ENCODE measurements at places on chromosomes 5 and 9. TPM values are rescaled to one million over a fixed set of nuclear protein-coding genes. Genes with fewer than 3 reads are reported as not detected.

- DNase-seq: no peak
- H3K27me3 ChIP-seq: no peaks in the 10 kb centered on the region
- H3K27ac ChIP-seq: no peak overlapping the region
- H3K4me3 ChIP-seq: no peak overlapping the region
- no peaks in the 10 kb centered on the region for H3K4me1 ChIP-seq
Measured at GRCh38 chr9:131469356-131469755, 33.4 kb upstream of the POMT1 start.

Gene NPR3
- not detected for polyA plus RNA-seq

DNA sequence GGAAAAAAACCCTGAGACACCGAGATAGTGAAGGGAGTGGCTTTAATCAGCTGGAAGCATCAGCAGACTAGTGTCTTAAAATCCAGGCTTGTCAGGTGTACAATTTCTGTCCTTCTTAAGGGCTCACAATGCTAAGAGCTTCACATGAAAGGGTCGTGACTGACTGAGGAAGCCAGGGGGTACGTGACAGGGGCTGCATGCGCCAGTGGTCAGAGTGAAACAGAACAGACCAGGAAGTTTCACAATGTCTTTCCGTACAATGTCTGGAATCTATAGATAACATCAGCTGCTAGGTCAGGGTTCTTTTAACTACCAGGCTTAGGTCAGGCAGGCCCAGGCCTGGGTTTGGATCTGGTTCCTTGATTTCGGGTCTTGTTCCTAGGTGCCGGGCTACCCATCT, 253.0 kb downstream of the CDH10 start:
- no peaks in the 10 kb centered on the region for H3K27me3 ChIP-seq
- no peak overlapping the region for H3K4me3 ChIP-seq
- H3K4me1 ChIP-seq: no peaks in the 10 kb centered on the region
- no peaks in the 10 kb centered on the region for H3K36me3 ChIP-seq

DNA sequence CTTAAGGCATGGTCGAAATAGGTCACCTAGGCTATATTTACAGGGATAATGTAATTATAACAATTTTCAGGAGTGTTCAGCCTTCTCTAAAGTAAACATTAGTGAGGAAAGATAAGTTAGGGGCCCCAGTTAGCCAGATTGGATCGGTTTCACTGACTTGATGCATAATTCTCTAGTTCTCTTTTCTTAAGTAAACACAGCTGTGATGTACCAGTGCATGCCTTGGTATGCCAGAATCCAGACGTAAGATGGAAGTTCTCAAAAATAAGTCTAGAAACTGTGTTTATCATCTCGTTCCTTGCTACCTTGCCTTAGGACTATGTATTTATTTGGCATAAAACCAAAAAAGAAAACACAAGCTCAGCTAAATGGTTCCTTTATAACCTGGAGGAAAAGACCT, 442.2 kb upstream of the CLINT1 start:
- no peaks in the 10 kb centered on the region for H3K27me3 ChIP-seq
- H3K36me3 ChIP-seq: no peaks in the 10 kb centered on the region
- H3K4me1 ChIP-seq: no peaks in the 10 kb centered on the region
- DNase-seq: no peak
- H3K27ac ChIP-seq: no peak overlapping the region

Gene FGF1
- not detected for polyA plus RNA-seq

GRCh38 chr5:72179028-72179815, 71.9 kb downstream of the MAP1B start:
- H3K27ac ChIP-seq: no peak overlapping the region
- no peaks in the 10 kb centered on the region for H3K27me3 ChIP-seq
- H3K4me3 ChIP-seq: no peak overlapping the region
- H3K4me1 ChIP-seq: no peaks in the 10 kb centered on the region
- DNase-seq: no peak

Gene GALNT12
- 3.2 TPM for polyA plus RNA-seq

Gene PCDHA11
- not detected for polyA plus RNA-seq

GRCh38 chr5:39426746-39427105, 1.9 kb upstream of the DAB2 start:
- H3K27ac ChIP-seq: no peak overlapping the region
- H3K36me3 ChIP-seq: no peaks in the 10 kb centered on the region
- peaks cover 17% of the 10 kb centered on the region for H3K4me1 ChIP-seq
- no peak overlapping the region for H3K4me3 ChIP-seq

DNA sequence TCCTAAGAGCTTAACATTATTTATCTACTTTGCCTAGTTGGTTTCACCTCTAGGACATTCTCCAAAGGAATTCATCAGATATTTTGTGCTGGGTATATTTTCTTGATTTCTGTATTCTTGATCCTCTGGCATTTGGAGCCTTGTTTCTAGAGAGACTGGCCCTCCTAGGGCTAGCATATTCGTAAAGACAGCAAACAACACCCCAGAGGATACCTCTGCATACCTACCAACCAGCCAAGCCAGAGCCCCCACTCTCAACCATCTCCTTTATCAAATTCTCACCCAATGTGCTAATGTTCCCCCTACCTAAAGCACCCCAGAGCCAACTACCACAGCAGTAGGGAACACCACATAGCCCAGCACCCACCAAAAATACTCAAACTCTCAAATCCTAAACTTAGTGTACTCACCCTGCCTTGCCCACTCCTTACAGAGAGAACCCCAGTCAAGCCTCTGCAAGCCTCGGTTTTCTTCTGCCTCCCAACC, 149.5 kb downstream of the SEMA5A start:
- no peak overlapping the region for H3K27ac ChIP-seq
- H3K4me3 ChIP-seq: no peak overlapping the region
- no peaks in the 10 kb centered on the region for H3K36me3 ChIP-seq
- no peaks in the 10 kb centered on the region for H3K27me3 ChIP-seq
- no peaks in the 10 kb centered on the region for H3K4me1 ChIP-seq

GRCh38 chr9:4678679-4679267, 596 bp upstream of the CDC37L1 start:
- DNase-seq: no peak
- H3K27me3 ChIP-seq: no peaks in the 10 kb centered on the region
- H3K27ac ChIP-seq: peak overlapping the region; percentile 93
- H3K4me1 ChIP-seq: peaks cover 17% of the 10 kb centered on the region

Gene SPATA31E1
- polyA plus RNA-seq: not detected

DNA sequence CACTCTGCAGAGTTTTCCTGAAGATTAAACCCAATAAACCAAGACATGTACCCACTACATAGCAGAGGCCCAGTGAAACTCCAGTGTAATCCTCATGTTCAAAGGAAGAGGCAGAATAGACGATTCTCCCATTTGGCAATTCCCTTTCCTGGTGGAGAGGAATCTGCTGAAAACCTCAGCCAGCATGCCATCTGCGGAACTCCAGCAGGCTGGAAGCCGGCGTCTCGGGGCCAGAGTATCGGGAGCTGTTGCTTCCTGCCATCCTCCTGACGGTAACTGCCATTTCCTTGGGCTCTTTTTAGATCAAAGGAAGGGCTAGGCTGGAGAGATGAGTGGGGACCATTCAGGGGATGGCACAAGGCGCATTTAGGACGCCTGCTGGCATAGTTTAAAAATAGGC, 20.5 kb downstream of the NEURL1B start:
- no peak overlapping the region for H3K27ac ChIP-seq
- no peaks in the 10 kb centered on the region for H3K36me3 ChIP-seq
- no peak for DNase-seq
- no peaks in the 10 kb centered on the region for H3K4me1 ChIP-seq
- peaks cover 5% of the 10 kb centered on the region for H3K27me3 ChIP-seq

Measured in B cell (primary cell).